ENCODE measurements at places on chromosomes 6 and 20.

DNA sequence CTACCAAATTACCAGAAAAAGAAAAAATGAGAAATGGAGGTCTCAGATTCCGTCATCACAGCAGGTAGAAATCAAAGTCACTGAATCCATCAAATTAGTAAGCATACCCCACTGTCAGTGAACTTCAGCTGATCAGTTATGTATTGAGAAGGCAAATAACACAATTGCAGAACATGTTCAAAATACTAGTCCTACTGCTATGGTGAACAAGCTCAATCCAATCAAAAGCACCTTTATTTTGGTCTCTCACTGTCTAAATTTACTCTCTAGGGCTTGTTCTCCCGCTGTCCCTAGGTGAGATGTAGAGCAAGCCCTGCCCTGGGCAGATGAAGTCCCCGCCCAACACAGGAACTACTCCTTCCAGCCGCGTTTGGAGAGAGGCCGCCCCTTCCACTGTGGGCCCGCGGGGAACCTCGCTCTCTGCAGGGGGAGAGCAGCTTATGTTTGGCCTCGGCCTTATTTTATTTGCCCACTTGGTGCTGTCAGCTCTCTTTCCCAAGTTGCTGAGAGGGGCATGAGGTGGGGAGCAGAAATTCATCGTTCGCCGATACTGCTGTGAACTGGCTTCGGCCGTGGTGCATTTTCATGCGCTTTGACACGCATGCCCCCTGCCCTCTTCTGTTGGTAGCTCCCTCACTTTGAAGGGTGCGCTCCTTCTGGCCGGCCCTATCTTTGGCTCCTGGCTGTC, 14.3 kb upstream of the MAP1LC3A start:
- no peak for DNase-seq

DNA sequence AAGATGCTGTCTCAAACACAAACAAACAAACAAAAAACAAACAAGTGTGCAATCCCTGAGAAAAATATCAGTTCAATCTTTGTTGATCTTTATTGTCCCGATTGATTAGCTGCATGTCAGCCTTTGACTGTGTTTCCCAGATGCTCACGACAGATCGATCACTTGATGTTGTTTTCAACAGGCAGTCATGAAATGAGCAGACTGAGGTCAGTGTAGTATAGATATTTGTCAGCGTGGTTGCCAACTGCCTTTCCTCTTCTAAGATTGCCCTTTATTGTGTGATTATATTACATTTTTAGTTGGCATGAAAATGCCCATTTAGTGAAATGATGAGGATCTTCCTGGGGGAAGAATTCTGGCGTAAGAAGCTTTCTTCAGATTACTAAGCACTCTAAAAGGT, 25.6 kb downstream of the UTRN start:
- DNase-seq = no peak

GRCh38 chr6:96621983-96622382, 59.1 kb downstream of the FHL5 start:
- DNase-seq = no peak

DNA sequence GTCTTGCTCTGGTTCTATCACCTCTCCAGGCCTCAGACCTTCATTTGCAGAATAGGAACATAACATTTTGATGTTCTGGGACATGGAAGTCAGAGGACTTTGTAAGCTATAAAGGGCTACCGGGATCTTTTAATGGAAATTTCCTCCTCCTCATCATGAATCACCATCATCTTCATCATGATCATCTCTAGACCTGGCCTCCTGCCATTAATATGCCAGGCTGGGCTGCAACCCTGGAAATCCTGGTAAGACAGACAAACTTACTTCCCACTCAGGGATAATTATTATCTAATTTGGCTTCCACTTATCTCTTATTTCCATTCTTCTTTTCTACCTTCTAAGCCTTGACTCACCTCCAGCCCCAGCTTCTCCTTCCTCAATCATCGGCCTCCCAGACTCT, 41.0 kb upstream of the MRPS18A start:
- DNase-seq = no peak
